Heart left ventricle (tissue), 16 donors: ENCODE measurements at places on chromosomes 7 and 10.

DNA sequence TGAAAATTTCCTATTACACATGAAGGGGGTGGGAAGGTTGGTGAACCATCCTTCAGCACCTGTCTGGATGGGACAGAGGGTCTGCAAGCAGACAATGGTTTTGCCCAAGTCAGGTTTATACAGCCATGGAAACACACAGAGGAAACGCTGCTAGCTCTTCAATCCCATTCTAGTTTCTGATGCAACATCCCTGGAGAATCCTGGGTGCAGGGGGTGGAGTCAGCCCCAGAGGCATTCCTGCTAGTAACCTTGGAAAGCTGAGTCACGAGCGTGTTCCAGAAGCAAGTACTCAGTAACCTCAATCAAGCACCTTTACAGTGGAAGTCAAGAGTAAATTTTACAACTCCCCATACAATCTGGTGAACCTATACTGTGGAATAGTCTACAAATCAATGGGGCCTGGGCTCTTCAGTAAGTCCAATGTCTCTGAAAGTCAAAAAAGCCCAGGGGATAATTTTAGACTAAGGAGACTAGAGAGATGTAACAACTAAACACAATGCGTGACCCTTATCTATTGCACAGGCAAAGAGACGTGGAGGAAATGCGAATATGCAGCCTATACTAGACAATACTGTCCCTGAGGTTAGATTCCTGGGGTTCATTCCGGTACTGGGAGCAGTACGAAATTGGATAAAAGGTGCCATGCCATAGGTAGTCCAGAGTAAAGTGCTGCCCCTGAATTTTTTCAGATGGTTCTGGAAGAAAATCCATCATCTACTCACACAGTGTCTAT lies 95.4 kb downstream of the ZRANB1 start:
- DNase-seq: no peak

GRCh38 chr10:130372222-130372621 lies 236.0 kb downstream of the GLRX3 start:
- no peak for DNase-seq

GRCh38 chr10:30829901-30830300 lies 200.3 kb upstream of the LYZL2 start:
- no peak for DNase-seq

- DNase-seq: peak; percentile 87
Measured at GRCh38 chr7:5237286-5237685, 45.5 kb upstream of the SLC29A4 start.

DNA sequence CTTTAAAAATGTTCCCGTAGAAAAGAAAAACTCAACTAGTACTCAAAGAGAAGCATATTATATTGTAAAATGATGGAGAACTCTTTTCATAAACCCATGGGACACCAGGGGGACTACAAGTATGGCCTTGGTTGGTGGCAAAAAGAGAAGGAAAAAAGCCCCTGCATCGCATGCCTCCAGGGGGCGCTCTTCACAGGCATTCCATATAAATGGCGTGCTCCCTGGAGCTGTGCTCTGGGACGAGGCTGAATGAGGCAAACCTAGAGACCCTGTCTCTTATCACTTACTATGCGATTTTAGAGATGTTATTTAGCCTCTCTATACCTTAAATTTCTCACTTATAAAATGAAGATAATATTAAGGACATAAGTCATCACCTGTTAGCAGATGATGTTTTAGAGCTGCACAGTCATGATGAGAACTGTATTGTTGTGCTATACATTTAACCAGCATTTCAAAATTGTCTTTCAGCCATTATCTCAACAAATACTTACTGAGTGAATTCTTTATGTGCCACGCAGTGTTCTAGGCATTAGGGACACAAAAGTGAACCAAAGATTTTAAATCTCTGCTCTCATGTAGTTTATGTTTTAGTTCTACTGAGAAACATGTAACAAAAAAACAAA lies 105.8 kb downstream of the ARHGAP21 start:
- peak; percentile 69 for DNase-seq

DNA sequence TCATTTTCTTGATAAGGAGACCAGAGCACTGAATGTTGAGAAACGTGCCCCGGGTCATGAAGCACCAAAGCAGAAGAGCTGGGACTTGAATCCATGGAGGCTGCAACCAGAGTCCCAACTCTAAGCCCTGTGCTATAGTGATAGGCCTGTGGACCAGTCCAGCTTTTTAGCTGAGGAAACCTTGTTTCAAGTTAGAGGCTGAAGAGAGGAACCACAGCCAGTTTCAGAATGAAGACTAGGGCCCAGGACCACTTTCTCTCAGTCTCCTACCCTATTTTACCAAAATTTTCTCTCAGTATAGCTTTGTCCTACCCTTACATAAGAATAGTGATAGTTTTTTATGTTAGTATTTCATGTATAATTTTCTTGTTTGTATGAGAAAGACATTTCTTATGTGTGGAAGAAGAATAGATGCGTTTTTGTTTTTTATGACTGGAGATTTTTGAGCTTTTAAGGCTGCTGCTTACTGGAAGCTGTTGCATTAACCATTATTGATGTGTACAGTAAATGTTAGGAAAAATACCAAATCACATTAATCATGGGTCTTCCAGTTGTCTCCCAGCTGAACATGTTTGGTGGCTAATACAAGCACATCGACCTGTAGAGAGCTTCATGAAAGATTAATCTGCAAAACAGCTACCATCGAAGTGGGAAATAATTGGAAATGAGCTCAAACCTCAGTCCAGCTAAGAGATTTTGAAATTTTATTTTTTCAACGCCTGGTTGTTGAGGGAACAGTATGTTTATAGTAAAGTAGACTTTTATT lies 45.0 kb upstream of the CSTF2T start:
- DNase-seq: no peak

DNA sequence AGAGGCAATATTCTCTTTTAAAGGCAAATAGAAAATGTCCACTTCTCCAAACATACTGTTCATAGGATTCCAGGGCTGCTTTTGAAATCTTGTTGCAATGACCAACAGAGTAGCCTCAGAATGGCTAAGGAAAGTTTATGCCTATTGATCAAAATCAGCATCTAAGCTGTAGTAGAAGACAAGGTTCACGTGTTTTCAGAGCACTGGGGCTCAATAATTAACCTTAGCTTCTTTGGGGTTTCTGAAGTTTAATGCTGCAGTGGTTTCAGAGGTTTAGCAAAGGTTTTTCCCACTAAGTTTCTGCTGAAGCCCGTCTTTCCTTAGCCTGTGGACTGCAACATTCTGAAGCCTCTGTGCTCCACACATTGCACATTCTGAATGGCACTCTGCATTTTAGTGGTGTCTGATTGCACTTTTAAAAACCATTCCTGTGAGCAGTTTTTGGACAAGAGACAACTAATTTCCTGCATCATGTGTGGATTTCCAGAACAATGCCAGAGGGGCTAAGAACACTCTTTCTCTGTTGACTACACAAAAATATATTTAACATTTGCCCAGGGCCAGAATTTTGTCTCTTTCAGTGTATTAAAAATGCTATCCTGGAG lies 342.5 kb downstream of the PTEN start:
- DNase-seq: no peak

DNA sequence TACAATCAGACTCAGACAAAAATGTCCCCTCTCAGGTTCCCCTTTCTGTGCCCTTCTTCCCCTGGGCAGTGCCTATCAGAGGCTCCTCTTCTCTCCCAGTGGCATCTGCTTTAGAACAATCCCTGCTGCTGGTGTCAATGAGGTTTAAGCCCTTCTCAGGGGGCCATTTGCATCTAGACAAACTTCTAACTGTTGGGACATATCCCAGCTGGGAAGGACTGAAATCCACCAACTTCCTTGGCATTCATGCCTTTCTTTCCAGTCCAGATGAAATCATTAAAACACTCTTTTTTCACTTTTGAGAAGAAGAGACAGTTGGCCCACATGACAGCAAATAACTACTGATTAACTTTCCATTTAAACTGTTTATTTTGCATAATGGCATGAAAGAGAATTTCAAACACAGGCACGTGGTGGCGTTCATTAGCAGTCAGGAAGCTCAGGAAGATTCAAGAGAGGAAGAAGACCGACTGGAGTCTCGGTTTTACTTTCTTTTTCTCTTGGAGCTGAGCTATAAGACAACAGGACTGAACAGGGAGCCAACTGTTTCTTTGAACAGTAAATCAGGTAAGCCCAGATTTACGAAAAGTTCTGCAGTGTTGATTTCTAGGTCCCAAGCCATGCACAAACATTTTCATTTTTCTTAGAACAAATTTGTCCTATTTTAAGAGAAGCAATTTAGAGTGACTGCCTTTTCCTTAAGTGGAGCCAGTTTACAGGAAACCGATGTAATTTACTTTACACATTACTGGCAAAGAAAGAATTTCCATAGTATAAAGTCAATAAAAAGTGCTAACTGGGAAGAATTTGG lies at the start of gene GIMAP2:
GIMAP2 (plus strand) TSS at position 488 of the 811 bp plus-strand sequence. CDS start 1,354 bp downstream, outside the sequence.
- peak; percentile 29 for DNase-seq

DNA sequence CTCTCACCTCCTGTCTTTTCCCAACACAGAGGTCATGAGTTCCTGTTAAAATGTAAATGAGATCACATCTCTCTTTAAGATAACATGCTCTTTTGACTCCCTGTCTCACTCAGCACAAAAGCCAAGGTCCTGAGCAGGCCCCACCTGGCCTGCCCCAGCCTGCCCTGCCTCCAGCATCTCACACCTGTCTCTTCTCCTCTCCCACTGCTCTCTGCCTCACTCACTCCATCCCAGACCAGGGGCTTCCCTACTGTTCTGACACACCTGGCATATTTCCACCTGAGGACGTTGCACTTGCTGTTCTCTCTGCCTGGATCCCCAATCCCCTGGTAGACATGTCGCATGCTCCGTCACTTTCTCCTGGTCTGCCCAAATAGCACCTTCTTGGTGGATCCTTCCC lies 285.0 kb upstream of the ZMIZ1 start:
- DNase-seq: no peak

- no peak for DNase-seq
Measured at GRCh38 chr10:15729890-15730289, 10.2 kb upstream of the ITGA8 start.

DNA sequence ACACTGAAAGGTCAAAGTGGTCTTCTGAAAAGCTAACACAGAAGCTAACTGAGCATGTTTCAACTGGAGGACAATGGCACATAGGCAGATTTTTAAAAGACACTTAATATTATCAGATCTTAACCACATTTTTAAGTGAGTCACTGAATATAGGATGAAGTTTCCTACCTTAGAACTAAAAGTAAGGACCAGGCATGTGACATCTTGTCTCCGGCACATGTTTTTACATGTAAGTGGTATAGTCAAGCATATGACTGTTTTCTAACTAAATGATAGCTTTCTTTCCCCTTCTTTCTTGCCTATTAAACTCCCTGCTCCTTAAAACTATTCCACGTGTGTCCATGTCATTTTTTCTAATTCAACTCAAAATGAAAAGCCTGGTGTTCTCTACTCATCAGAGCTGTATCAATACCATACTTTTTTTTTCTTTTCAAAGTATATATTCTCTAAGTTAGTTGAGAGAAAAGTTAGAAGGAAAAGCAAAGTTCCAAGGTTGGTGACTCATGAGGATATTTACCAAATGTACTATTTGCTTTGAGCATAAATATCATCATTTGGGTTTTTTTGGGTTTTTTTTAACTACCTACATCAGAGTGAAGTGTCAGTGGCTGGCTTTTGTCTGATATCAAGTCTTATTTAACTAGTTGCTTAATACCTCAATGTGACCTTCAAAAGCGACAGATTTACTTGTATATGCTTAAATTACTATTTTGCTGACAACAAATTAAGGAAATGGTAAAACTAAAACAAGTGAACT lies 127.5 kb downstream of the CRPPA start:
- DNase-seq: no peak

DNA sequence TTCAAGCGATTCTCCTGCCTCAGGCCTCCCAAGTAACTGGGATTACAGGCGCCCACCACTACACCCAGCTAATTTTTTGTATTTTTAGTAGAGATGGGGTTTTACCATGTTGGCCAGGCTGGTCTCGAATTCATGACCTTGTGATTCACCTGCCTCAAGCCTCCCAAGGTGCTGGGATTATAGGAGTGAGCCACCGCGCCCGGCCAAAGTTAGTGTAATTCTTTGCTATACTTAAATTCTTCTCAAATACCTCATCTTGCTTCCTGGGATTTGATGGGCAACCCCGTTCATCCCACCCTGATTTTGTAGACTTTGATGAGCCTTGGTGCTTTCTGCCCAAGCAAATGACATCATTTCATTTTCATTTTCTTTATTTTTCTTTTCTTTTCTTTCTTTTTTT lies 54.5 kb downstream of the PAX2 start:
- no peak for DNase-seq

- DNase-seq: no peak
Measured at GRCh38 chr7:129786825-129787563, 165.8 kb downstream of the UBE2H start.

DNA sequence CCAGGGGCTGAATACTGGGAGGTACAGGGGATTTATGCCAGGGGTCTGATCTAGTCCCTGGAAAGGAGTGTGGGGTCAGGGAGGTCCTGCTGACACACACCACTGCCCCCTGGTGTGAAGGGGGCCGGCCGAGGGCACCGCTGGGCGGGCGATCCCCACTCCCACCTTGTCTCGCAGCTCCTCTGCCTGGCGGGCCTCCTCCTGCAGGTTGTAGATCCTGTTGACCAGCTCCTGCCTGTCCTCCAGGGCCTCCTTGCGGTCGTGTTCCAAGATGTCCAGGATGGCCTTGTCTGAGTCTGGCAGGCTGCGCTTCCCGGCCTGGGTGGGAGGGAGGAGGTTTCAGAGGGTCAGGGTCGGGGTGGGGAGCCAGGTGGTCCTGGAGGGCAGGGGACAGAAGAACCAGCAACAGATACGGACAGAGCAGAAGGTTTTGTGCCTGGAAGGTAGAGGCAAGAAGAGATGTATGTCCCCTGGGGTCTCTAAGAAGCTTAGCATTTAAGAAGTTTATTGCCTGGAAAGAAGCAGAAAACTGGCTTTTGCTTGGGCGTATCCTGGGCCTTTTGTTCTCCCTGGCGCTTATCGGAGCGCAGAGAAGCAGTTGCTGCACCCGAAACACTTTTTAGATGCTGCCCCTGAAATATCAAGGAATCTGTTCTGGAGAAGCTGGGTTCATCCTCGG lies 94.5 kb upstream of the GNA12 start:
- DNase-seq: no peak

GRCh38 chr7:19110026-19110730 lies 7.3 kb downstream of the TWIST1 start:
- no peak for DNase-seq

DNA sequence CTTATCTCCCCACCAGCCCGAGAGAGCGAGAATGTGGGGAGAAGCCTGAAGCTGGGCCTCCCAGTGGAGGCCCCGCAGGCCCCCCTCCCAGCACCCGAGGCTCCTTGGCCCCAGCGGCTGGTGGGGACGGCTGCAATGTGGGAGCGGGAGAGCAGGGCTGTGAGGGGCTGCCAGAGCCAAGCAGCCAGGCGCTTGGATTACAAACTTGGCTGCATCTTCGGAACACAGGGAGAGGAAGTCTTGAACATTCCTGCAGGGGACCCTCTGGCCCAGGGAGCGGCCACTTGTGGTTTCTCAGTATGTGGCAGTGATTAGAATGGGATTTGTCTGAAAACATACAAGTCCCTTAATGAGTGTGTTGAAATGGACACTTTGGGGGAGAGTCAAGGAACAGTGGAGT lies 23.2 kb downstream of the ELN start:
- DNase-seq: no peak

GRCh38 chr10:3420527-3421469 lies 248.2 kb upstream of the PITRM1 start:
- no peak for DNase-seq
